NCI-H2107 (cell line): ENCODE measurements at places on chromosomes 7 and 10.

- no peak for DNase-seq
Measured at GRCh38 chr7:114934086-114934485, 12.2 kb downstream of the MDFIC start.

- DNase-seq = no peak
Measured at GRCh38 chr10:70518695-70519094, 40.1 kb downstream of the PALD1 start.

GRCh38 chr10:27695088-27695487 lies 50.5 kb downstream of the MKX start:
- DNase-seq = no peak

GRCh38 chr10:97057491-97058235 lies 128.1 kb downstream of the SLIT1 start:
- no peak for DNase-seq

DNA sequence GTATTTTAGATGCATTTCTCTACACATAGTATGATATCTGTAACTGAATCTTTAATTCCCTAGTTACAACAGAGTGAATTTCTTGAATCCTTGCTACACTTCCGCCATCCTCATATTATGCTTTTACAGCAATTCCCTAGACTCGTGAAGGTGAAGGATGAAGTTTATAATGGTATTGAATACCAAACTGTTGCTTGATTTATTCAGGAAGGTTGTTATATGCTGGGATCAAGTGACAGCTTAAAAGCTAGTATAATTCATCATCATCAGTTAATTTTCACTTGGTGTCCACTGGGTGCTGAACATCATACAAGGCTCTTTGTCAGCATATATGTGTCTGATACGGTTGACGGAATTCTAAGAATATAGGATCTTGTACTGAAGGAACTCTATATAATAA lies 47.2 kb downstream of the MDFIC start:
- DNase-seq = no peak

GRCh38 chr10:5942474-5942873 lies 34.9 kb downstream of the IL15RA start:
- DNase-seq = no peak

DNA sequence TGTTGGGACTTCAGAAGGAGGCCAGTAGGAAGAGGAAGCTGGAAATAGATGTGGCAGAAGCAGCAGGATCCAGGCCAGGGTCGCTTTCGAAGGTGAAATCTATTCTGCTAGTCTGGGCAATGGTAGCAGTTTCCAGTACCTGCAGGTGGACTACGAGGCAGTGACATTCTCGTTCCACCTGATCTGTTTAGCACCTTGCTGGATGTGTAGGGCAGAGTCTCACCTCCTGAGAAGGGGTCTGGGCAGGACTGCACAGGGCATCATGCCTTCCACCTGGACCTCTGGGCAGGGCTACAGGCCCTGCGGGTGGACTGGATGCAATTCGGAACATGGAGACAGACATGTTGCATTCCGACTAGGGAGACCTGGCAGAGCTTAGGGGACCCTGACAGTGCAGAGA lies 254.8 kb upstream of the ZNF32 start:
- no peak for DNase-seq

DNA sequence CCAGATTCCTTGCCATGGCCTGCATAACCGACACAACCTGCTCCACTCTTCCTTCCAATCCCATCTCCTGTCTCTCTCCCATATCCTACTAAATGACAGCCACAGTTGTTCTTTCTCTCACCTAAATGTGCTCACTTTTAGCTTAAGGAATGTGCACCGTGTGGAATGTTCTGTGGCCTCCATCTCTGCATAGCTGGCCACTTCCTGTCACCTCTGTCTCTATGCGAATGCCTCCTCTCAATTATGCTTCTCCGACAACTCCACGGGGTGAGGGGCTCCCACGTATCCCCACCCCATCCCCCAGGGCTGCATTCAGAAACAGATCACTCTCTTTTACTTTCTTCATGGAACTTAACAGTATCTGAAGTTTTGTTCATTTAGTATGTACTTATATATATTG lies 110.7 kb downstream of the RAB18 start:
- DNase-seq = no peak

DNA sequence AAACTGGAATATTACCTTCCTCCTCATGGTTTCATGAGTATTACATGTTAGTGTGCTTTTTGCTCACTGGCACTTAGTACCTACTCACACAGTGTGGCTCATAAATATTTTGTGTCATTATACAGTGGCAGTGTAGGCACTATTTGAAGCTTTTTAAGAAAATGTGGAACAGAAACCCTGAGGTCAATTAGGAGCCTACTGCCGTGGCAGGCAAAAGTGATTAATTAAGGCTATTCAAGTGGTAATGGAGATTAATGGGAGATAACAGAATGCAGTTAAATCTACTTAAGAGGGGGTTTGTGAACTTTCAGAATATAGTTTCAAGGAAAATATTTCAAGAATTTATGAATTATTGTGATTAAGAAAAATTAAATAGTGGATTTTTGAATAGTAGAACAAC lies 277.6 kb downstream of the HGF start:
- no peak for DNase-seq

GRCh38 chr10:118751265-118751664 lies 3.5 kb downstream of the CACUL1 start:
- DNase-seq = no peak

DNA sequence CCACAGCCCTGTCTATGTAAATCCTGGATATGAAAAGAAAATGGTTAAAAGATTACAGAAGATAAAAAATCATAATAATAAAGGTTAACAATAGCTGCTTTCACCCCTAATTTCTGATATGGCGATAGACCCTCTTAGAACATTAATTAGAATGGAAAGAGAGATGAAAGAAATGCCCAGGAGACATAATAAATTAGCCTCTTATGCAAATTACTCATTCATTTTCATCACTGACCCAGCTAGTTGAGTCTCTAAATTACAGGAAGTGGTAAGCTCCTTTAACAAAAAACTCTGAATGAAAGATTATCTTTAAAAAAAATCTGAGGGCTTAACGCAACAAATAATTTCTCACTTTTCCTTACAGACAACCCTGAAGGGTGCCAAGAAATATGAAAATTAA lies 12.4 kb downstream of the GFRA1 start:
- no peak for DNase-seq

DNA sequence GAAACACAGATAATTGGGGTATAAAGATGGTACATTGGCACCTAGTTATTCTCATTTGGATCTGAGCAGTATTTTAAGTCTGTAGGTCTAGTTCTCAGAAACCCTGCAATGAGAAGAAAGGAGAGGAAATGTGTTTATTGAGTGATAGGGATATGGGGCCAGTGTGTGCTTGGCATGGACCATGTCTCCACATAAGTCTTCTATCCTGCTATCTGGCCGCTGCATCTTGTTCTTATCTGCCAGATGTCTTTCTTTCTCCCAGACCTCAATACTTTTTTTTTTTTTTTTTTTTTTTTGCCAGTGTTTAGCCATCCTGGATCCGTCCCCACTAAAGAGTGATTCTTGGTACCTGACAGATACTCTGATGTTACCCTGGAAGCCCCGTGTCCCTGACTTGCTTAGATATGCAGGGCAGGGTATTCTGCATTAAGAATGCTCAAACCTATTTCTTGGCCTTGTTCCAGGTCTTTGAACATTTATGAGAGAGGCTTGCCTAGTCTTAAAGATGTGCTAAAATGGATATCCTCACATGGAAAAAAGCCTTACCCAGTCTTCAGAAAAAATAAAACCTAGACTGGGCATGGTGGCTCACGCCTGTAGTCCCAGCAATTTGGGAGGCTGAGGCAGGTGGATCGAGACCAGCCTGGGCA lies 10.0 kb downstream of the MTURN start:
- no peak for DNase-seq

DNA sequence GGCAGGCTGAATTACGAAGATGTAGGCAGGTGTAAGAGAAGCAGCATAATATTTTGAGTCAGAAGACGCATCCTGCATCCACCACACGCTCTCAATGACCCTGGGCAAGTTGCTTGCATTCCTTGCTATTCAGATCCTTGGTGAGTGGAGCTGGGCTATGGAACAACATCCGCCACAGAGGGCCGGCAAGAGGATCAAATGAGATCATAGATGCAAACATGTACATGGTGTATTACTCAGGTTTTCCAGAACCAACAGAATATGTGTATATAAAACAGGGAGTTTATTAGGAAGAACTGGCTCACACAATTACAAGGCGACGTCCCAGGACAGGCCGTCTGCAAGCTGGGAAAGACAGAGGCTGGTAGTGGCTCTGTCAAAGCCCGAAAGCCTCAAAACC lies 51.5 kb downstream of the ADAM12 start:
- no peak for DNase-seq

DNA sequence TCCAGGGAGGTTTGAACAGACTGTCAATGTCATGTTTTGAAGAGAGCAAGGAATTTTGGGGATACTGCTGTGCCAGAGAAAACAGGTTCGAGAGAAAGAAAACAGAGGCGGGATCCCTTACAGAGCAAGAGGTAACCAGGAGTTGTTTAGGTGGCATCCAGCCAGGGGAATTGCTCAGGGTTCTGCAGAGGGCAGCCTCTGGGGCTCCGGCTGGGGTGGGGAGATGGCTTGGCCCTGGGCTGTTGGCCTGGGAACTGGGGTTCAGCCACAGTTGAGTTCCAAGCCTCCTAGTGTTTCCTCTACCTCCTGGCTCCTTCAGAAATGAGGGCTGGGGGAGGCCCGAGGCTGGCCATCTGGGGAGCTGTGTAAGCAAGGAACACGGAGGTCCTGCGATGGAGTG lies 68.0 kb downstream of the CAMK1D start:
- no peak for DNase-seq

GRCh38 chr7:1105189-1105588 lies 17.3 kb downstream of the GPER1 start:
- DNase-seq = peak; percentile 44

DNA sequence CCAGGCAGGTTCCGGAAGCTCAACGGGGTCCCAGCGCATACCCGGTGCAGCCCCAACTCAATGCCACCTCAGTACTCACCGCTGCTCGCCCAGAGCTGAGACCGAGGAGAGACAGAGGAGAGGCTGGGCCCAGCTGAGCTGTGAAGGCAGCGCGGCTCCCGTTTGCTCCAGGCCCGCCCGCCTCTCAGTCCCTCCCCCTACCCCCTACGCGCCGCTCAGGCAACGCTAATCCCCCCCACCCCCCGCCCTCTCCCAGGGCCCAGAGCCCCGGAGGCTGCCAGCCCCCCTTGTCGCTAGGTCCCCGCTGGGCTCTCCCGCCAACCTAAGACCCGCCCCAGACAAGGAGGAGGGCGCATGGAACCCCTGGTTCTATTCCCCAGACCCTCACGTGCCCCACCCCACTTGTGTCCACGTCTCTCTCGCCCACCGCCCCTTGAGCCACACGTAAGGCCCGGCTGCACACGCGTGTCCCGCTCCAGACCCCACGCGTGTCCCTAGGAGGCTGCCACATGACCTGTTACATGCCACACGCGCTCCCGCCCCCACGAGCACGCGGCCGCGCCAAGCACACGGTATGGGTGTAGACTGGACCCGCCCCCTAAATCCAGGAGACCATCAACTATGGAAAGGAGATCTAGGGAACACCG lies at the start of gene PSD:
TSS of gene PSD (minus strand) at position 164 of the 647 bp plus-strand sequence. CDS start 1,747 bp downstream, outside the sequence.
- peak; percentile 38 for DNase-seq

GRCh38 chr7:77181734-77182133 lies 17.9 kb downstream of the FGL2 start:
- DNase-seq = no peak
